ENCODE measurements at places on chromosomes 16 and 17.
A peak's percentile ranks its signal among the peaks of the same experiment; 100 is the strongest.

- peak; percentile 72 for DNase-seq
These were observed 12.2 kb upstream of the NDRG4 start for GRCh38 chr16:58487566-58488351.

GRCh38 chr16:27286451-27286850 lies 17.9 kb upstream of the NSMCE1 start:
- no peak for DNase-seq

GRCh38 chr17:45869676-45870341 lies 24.5 kb upstream of the MAPT start:
- DNase-seq, result no peak

GRCh38 chr17:16923904-16924695 lies 47.8 kb downstream of the TNFRSF13B start:
- no peak for DNase-seq

- DNase-seq, result no peak
These were observed 26.6 kb upstream of the MYLK3 start for GRCh38 chr16:46774743-46775177.

DNA sequence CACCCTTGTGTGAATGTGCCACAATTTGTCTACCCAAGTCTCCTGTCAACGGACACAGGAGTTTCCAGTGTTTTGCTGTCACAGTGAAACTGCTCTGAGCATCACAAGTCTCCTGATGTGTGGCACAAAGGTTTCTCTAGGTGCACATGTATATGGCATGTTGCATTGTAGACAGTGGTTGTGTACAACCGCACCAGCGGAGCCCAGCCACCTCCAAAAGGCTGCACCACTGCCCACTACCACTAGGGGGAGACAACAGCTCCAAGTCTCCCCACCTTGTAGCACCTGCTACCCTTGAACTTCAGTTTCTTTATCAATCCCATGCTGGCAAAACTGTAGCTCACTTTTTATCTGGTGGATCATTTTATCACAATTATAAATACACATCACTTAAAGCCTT lies 95.5 kb upstream of the ZNF469 start:
- DNase-seq, result peak; percentile 34

DNA sequence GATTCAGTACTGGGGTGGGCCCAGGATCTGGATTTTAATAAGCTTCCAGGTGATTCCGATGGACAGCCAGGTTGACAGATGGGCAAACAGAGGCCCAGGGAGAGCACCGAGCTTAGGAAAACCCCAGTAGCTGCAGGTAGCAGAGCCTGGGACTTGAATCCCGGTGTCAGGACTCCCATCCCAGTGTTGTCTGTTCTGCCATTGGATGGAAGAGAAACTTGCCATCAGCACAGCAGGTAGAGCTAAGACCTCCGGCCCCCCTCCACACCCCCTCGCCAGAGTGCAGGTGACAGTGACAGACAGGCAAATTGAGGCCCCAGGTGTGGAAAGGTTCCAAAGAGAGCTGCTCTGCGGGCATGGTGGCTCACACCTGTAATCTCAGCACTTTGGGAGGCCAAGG lies 12.4 kb downstream of the KATNB1 start:
- DNase-seq, result no peak

DNA sequence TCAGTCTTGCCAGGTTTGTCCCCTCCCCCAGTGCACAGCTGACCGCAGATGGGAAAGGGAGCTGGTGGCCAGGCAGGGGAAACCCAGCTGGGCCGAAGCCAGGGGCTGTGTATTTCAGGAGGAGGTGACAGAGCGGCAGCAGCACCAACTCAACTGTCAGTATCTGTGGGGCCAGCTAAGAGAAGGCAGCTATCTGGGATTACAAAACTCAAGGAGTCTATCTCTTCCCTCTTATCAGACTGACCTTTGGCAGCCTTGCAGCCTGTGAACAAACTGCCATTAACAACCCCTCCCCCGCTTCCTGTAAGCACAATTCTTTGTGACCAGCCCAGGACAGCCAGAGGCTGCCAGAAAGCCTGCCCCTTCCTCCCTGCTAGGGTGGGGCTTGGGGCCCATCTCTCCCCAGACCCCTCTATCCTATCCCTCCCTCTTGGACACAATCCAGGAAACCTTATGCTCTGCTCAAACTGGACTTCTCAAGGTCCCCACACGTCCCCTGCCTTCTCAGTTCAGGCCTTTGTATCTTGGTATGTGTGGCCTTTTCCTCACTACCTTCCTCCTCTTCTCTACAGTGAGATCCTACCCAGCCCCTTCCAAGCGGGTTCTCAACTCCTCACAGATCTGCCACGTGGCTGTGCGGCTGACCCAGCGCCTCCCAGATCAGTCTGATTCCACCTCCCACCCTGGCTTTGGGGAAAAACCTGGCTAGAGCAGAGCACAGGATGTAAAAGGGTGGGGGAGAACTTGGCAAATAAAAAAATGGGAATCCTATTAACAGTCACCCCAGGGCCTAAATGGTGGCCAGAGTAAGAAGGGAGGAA lies 10.5 kb downstream of the ST3GAL2 start:
- no peak for DNase-seq

GRCh38 chr17:50920891-50921586 lies 54.9 kb upstream of the TOB1 start:
- DNase-seq, result no peak

DNA sequence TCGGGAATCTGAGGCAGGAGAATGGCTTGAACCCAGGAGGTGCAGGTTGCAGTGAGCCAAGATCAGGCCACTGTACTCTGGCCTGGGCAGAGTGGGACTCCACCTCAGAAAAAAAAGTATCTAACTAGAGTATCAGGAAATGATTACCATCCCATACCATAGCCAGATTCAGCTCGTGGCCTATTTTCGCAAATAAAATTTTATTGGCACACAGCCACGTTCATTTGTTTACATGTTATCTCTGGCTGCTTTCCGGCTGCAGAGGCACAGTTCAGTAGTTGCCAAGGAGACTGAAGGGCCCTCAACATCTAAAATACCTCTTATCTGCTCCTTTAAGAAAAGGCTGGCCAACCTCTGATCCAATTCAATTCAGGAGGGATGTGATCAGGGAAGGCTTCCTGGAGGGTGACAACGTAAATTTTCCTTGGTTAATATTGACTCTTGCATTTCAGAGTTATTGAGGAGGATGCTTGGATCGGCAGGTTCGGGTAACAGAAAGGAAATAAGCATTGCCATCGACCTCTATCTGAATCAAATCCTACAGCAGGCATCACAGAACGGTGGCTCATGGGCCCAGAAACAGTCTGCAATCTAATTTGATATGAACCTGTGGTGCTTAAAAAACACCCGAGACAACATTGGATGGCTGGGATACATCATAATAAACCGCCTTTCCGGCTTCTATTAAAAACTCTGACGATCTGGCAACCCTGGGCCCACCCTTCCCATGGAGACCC lies 73.8 kb downstream of the XYLT1 start:
- peak; percentile 48 for DNase-seq

DNA sequence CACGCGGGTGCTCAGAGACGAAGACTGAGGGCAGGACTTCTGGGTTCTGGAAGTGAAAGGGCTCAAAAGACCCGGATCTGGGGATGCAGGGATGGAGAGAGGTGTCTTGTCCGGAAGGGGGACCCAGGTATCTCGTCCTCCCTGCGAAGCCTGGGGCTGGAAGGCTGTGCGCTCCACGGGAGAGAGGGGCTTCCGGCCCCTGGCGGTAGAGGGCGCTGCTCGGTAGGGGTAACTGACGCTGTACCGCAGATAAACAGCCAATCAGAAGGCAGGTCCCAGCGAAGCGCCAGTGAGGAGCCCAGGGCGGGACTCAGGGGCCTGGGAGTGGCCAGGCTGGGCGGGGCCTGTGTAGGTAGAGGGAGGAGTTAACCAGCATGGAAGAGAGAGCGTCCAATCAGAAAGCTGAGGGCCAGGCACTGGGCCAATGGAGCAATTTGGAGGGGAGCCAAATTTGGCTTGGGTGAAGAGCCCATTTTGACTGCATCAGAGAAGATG lies 804 bp downstream of the TGFB1I1 start:
- peak; percentile 67 for DNase-seq

DNA sequence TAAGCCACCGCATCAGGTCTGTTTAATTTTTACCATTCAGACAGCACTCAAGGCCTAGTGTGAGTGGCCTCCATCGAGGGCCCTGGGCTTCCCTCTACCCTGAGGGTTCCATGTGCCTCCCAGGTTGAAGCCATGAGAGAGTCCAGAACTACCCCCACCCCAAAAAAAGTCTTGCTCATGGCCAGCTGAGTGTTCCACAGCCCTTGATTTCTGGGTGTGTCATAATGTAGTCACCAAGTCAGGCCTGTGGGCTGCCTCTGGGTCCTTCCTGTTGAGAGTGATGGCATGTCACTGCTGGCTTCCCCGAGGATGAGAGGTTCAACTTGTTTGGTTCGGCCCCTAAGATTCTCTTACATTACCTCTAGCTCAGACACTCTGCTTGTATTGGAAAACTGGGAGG lies 100.6 kb downstream of the PITPNC1 start:
- no peak for DNase-seq

GRCh38 chr17:7314719-7315569 lies at the start of gene GPS2:
Gene GPS2 (minus strand): TSS chr17:7315360. CDS start chr17:7315052, 308 bp downstream.
- DNase-seq, result peak; percentile 71

GRCh38 chr16:74580833-74581232 lies 26.1 kb downstream of the GLG1 start:
- no peak for DNase-seq

DNA sequence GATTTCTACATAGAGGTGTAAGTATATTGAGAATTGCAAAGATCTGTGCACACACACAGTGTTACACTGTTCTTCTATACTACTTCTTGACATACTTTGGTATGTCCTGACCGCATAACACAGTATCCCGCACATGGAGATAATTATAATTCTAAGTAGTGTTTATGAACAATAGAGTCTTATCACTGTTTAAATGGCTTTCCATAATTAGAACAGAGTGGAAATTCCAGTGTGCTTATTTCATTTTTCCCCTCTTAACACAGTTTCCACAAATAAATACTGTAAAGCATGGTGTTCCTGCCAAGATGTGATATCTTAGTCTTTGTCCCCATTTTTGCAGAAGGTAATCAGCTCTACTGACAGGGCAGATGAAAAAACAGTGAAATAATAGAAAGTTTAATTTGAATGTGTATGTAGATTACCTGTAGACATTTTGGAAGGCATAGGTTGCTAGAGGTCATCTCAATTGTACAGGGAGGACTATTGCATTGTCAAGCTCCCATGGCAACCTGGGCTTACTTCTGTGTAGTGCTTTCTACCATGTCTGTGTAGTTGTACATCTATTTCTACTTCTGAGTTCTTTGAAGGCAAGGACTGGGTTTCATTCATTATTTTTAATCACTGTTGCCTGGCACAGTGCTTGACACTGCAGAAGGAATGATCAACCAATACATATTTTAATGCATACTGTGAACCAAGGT lies 10.1 kb upstream of the KRT28 start:
- DNase-seq, result no peak

DNA sequence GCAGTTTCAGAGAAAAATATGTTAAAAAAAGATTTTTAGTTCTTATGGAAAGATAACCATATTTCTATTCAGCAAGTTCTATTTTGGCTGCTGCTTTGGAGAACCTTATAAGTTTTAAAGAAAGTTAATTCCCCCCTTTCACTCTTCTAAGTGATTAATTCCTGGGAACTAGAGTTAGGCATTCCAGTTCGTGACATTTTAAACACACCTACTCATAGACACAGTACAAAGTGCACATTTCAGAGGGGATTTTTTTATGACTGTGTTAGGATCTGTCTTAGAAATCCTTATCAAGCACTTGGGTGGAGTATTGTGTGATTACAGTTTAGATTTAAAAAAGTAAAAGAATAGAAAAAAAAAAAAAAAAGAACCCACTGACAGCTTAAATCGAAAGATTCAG lies 3.5 kb upstream of the CDH11 start:
- no peak for DNase-seq

DNA sequence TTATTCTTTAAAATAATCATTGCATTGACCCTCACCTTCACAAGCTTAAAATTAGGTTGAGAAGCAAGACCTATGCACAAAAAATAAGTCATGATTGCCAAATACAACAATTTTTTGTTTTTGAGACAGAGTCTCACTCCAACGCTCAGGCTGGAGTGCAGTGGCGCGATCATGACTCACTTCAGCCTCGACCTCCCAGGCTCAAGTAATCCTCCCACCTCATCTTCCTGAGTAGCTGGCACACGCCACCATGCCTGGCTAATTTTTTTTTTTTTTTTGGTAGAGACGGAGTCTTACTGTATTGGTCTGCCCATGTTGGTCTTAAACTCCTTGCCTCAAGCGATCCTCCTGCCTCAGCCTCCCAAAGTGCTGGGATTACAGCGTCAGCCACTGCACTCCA lies 24.2 kb downstream of the ZNF652 start:
- DNase-seq, result no peak
